ENCODE measurements at places on chromosomes 1 and 21. TPM values are rescaled to one million over a fixed set of nuclear protein-coding genes. Genes with fewer than 3 reads are reported as not detected.
A peak's percentile ranks its signal among the peaks of the same experiment; 100 is the strongest.

Gene KLF17
- 0.28 TPM for total RNA-seq

Gene RNF2
- total RNA-seq = 48.8 TPM

Gene ADCY10
- under 0.01 TPM for total RNA-seq

Gene ARMH1
- total RNA-seq = 0.28 TPM

DNA sequence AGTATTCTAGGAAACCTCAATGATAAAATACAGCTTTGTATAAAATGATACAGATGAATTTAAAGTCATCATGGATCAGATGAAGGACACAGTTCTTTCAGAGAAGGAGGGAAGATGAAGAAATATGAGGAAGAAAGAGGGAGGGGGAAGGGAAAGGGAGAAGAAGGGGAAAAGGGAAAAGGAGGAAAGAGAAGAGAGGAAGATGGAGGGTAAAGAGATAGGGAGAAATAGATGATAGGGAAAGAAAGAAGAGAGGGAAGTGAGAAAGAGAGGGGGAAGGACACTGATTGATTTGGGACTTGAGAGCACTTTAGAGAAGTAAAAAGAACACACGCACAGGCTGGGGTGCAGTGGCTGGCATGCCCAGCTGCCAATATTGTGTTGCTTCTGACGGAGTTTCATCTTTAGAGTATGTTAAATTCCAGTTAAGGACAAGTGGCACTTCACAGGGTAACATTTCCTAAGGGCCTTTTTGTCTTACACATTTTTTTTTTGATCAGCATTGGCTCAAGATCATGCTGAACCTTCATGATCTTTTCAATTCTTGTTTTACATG is 235.9 kb upstream of the DMRTA2 start:
- DNase-seq = no peak

- peak; percentile 21 for DNase-seq
Observed at GRCh38 chr1:209674957-209675564, at the start of gene G0S2. Gene G0S2 (plus strand): TSS chr1:209675412. CDS start chr1:209675685, 273 bp downstream.

GRCh38 chr1:51952638-51953037 is 37.9 kb downstream of the RAB3B start:
- no peak for DNase-seq

Gene HHIPL2
- not detected for total RNA-seq

- peak; percentile 20 for DNase-seq
Observed at GRCh38 chr1:91402023-91402422, 2.6 kb downstream of the HFM1 start.

DNA sequence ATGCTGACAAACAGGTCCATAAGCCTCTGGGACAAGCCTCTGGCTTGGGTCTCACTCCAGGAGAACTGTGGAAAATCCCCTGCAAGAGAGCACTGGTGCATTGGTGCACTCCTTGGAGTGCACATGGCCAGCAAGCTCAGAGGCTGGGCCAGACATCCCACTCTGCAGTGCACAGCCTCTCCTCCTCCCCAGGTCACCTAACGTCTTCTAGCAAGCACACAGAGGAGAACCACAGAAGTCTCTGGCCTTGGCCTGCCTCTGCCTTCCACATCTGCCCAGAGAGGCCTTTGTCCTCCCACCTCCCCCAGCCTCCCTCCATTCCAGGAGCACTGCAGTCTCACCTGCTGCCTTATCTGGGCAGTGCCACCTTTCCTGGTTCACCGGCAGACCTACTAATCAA is 4.2 kb downstream of the PGLYRP3 start:
- no peak for DNase-seq

- no peak for DNase-seq
Observed at GRCh38 chr1:182599339-182599738, 4.8 kb downstream of the RGS16 start.

Gene PTPN22
- total RNA-seq = 0.28 TPM

DNA sequence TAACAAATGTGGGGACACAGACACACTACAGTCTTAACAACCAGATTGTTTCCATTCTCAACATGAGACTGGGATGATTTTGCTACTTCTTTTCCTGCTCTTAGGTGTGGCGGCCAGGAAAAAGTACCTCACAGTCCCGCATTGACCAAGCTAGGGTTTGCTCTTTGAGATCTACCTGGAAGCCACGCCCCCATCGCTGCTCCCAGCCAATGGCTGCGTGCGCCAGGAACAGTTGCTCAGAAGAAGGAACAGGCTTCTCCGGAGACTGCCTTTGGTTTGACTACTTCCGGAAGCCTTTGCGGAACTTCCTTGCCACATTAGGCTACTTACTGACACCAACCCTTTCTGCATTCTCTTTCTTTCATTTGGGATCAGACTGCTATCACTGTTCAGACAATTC is 44.2 kb upstream of the PLD5 start:
- no peak for DNase-seq

GRCh38 chr1:24186711-24186992 is 437 bp downstream of the IFNLR1 start:
- no peak for DNase-seq

Gene ZNF648
- total RNA-seq = not detected

Gene IGSF9
- not detected for total RNA-seq

- no peak for DNase-seq
Observed at GRCh38 chr1:172498857-172499256, 34.1 kb upstream of the SUCO start.

DNA sequence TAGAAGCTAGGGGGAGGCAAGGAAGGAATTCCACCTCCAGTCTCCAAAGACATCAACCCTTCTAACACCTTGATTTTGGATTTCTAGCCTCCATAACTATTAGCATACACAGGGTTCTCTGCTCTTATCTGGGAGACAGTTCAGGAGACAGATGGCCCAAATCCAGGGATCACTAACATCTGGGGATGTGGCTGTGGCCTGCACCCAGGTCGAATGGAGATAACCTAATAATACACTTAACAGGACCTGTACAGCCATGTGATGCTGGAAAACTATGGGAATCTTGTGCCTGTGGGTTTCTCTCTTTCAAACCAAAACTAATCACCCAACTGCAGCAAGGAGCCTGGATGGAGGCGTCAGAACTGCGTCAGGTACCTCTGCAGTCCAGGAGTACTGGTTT is 47.6 kb downstream of the KIAA0319L start:
- DNase-seq = no peak

- no peak for DNase-seq
Observed at GRCh38 chr1:207958376-207959139, 47.6 kb upstream of the CD34 start.

DNA sequence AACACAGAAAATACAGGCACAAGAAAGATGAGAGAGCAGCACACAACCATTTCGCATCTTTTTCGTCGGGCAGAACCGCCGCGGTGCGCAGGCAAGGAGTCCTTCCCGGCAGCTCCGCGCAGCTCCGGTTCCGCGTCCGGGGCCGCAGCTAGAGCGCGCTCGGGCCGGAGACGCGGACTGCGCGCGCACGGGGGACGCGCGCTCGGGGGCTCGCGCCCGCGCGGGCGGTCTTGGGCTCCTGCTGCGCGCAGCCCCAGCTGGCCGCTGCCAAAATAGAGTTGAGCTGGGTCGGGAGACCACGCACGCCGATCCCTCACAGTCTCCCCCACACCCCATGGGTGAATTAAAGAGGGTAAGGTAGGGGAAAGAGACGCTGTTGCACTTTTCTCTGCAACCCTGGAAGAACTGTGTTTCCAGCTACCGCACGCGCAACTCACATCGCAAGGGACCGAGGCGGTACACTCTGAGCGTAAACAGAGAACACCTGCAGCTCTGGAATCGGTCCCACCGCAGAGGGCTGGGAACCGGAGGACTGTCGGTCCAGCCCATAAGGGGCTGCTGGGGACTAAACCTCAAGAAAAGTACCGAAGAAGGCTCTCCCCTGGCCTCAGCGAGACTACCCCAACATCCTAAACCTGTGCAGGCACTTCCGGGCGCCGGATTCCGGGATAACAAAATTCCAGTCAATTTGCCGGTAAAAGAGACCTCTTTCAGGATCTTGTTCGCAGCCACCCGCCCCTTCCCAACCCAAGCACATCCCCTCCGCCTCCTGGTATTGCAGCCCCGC is 1.7 kb downstream of the NR5A2 start:
- DNase-seq = peak; percentile 36

DNA sequence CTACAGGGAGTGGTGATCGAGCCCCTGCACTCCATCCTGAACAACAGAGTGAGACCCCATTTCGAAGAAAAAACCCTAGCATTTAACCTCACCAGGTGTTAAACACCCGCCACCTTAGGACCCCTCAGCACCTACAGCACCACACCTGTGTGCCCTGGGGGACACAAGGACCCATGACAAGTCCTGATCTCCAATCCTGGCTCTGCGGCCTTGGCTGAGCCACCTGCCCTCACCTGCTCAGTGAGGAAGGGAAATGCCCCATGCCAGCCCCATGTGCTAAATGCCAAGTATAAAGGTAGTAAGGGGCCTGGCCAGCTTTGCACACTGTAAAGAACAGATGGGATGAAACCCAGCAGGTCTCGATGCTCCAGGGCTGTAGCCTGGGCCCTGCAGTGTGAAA is 11.1 kb downstream of the MRTO4 start:
- DNase-seq = no peak

GRCh38 chr1:233337505-233337904 is 10.0 kb downstream of the MAP3K21 start:
- DNase-seq = no peak

DNA sequence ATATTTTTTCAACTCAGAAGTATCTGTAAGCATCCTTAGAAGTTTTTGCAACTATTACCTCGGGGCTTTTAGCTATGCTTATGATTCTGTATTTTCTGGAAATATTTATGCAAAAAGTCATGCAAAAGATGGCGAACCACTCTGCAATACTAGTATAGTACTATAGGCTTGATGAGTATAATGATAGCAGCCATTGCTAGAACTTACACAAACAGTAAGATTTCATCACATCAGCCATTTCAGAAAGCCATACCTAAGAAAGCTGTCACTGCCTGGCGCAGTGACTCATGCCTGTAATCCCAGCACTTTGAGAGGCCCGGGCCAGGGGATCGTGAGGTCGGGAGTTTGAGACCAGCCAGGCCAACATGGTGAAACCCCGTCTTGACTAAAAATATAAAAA is 227.1 kb downstream of the LRRC7 start:
- no peak for DNase-seq

Gene SOAT1
- total RNA-seq = 28.9 TPM

- DNase-seq = peak; percentile 91
Observed at GRCh38 chr1:78176448-78176847, 130.7 kb downstream of the GIPC2 start.

Gene MYOC
- total RNA-seq = not detected

All from IMR-90 (cell line).